Stimulated activated CD4-positive, alpha-beta T cell treated with anti-CD3 and anti-CD28 coated beads, Interleukin-1b, Interleukin-23, amount 100 ng/mL, for 1 hour (primary cell): ENCODE measurements at places on chromosomes 7 and 10.
A peak's percentile ranks its signal among the peaks of the same experiment; 100 is the strongest.

- DNase-seq = no peak
Observed at GRCh38 chr7:122260336-122260735, 44.2 kb downstream of the FEZF1 start.

- no peak for DNase-seq
Observed at GRCh38 chr10:100713859-100714565, 31.4 kb upstream of the PAX2 start.

DNA sequence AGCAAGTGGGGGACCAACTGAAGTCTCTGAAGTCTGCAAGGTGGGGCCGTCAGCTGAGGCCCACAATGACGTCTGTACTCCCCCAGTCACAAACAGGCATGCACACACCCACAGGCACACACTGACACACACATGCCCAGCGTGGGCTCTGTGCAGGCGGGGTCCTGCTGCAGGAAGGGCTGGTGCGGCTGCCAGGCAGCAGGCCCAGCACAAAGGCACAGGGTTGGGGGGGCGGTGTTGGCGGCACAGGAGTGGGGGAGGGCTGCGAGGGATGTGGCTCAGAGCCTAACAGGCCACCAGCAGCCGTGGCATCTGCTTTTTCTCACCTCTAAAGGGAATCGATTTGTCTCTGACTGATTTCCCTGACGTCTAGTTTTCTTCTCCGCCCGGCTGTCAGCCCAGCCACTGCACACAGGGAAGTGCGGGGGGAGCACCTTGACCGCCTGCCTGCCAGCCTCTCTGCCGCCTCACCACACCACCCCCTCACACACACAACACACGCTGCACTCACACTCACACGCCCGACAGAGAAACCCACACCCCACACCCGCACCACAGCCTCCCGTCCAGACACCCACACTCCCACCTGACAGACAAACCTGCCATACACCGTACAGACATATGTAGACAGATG lies 43.5 kb upstream of the ZMIZ1 start:
- no peak for DNase-seq

DNA sequence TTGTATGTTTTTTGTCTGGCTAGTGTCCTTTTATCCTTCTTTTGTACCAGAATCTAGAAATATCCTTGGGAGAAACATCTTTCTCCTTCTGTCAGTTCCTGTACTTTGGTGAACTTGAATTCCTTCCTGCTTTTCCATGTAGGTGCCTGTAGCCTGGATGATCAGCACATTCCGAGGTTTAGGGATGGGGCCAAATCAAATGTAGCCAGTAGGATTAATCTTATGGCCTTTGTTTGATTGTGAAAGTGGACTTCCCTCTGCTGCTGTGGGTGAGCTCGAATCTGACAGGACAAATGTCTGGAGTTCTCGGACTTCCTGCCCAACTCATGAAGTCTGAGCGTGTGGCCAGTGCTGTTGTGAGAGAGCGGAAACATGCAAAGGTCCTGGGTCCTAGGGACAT lies 33.2 kb upstream of the NAMPT start:
- no peak for DNase-seq

- DNase-seq = no peak
Observed at GRCh38 chr7:155495440-155496248, 37.7 kb downstream of the EN2 start.

GRCh38 chr7:12647364-12648219 lies 39.8 kb upstream of the ARL4A start:
- DNase-seq = no peak

- DNase-seq = no peak
Observed at GRCh38 chr7:106959753-106960152, 84.8 kb upstream of the PRKAR2B start.

- no peak for DNase-seq
Observed at GRCh38 chr10:99872367-99873162, 90.1 kb downstream of the ABCC2 start.

GRCh38 chr7:142018154-142018553 lies 22.5 kb downstream of the MGAM start:
- DNase-seq = no peak

DNA sequence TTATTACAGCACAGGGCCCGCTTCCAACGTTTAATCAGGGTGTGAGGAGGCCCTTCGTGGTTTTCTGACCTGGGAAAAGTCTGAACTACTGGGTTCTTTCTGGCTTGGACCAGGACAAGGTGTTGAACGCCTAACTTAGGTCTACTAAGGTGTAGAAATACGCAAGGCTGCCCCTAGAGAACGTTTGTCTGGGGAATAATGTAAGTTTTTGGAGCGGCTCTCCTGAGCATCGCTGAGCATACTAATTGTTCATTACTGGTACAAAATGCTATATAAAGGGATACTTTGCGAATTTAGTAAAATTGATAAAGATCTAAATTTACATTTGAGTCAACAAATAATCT lies 32.4 kb upstream of the TOMM7 start:
- DNase-seq = no peak

DNA sequence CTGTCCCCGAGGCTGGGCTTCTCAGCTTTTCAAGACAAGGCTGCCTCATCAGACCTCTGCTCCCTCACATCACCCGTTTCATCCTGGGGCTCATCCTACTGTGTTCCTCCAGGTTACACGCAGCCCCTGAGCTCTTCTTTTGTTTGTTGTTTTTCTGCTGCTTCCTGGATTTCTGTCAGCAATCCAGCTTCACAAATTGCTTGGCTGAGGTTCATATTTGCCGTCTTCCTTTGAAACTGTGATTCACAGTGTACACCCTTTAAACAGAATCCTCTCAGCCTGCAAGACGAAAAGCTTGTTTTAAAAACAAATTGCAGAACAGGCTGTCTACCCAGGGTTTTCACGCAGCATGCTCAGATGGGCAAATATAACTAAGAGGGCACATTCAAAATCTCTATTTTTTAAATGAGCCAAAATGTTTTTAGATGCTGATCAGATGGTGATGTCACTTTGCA lies 39.1 kb upstream of the PARD3 start:
- DNase-seq = no peak

- DNase-seq = no peak
Observed at GRCh38 chr7:28998105-28998504, 40.0 kb upstream of the TRIL start.

DNA sequence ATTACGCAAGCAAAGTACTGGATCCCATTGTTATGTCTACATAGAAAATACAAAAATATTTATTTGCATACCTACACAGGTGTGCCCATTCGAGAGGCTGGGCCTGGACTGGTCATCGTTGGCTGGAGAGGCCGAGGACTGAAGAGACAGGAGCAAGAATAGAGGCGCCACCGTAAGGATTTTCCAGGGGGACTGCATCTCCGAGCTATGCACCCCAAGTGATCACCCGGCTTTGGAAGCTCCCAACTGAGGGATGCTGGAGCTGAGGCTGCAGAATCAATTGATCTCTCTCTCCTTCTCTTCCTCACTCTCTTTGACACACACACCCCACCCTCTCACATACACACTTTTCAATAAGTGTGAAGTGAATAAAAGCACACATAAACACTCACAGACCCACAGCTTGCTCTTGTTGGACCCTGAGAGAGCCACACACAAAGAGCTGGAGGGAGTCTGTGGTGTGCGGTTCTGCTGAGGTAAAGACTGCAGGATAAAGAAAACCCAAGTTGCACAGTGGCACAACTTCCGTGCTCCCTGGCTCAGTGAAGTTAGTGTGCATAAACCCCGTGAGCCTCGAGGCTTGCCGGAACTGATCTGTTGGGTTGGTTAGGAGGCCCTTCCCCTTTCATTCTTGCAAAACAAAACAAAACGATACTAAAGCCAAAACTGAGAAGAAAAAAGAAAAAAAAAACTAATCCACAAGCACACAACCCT lies at the start of gene AOAH:
AOAH (minus strand) TSS at position 544 of the 714 bp plus-strand sequence; CDS start at position 198, 346 bp downstream.
- DNase-seq = peak; percentile 5

DNA sequence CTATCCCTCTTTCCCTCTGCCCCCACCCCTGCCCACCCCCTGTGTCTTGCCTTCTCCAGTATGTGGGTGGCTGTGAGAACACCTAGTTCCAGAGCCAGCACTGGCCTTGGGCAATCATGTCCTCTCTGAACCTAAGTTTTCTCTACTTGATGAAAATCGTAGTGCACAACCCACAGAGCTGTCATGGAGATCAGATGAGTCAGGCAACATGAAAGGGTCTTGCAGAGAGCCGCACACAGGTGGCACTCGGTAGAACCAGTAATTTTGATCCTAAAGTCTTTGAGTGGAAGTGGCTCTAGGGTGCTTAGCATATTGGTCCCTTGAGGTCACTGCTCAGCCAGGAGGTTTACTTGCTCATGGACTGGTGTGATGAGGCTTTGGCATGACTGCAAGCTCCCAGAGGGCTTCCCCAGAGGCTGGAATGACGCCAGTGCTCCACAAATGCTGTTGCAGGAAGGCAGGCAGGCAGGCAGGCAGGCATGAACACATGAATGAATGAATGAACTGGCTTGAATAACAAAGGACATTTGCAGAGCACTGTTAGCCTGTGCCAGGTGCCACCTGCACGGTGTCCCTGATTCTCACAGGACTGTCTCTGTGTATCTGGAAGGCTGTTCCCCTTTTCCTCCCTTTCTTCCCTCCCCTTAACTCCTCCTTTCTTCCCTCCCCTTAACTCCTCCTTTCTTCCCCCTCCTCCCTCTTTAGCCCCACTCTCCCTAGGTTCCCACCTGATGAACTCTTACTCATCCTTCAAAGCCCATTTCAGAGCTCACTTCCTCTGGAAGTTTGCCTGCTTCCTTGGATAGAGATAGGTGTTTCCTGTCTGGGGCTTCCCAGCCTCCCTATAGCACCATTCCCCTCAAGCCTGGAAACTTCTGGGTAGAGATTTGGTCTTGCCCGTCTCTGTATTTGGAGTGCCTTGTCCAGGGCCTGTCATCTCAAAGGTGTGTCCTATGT lies 27.2 kb upstream of the CTBP2 start:
- DNase-seq = no peak
